Activated CD4-positive, alpha-beta T cell treated with anti-CD3 and anti-CD28 coated beads for 48 hours (primary cell): ENCODE measurements at places on chromosomes 6 and 20.

- no peak for DNase-seq
Observed at GRCh38 chr20:63015147-63015661, 8.4 kb upstream of the BHLHE23 start.

- DNase-seq, result no peak
Observed at GRCh38 chr6:69868252-69868804, 2.0 kb downstream of the COL19A1 start.

GRCh38 chr20:64151633-64152530 lies 12.4 kb upstream of the MYT1 start:
- no peak for DNase-seq

GRCh38 chr6:15322781-15323536 lies 77.1 kb downstream of the JARID2 start:
- no peak for DNase-seq

DNA sequence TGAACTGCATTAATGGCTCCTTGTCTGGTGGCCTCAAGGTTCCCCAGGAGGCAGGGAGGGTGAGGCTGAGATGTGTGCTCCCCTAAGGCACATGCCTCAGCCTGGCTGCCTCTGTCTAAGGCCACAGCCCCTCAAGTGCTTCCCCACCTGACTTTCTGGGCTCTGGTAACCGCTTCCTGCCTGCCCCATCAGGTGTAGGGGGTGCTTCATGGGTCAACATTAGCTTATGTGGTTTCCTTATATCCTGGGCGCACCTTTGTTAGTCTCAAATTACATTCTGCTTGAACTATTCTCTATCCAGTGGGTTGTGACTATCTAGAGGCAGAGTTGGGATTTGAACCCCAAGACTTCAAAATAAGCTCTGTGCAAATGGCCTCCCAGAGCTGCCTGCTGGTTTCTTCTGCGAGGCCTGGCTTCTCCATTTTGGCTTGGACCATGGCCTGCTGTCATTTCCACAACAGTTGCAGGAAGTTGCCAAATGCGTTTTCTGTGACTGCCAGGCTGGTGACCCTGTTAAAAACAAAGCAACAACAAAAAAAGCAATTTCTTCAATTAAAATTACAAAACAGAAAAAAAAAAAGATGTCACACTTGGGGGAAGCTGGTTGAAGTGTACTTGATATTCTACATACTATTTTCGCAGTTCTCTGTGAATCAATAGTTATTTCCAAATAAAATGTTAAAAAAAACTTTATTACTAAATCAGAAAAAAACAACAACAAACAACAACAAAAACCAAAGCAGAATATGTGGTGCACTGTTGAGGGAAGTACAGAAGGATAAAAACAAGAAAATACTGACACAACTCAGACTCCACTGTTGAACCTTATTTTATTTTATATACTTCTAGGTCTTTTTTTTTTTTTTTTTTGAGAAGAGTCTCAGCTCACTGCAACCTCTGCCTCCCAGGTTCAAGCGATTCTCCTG lies 20.0 kb upstream of the ZNFX1 start:
- DNase-seq, result no peak

DNA sequence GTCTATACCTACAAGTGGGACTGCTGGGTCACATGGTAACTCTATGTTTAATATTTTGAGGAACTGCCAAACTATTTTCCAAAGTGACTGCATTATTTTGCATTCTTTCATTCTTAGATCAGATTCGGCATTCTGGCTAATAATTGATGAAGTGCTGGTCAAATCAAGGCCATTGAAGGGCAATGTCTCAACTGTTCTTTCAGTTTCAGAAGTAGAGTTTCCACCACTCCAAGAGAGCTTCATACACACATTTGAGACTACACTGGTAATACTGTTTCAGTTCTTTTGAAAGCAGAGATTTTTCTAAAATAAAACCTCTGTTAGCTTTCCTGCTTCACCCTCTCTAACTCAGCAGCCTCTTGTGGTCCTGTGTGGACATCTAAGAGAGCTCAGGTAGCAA lies 154.5 kb downstream of the CFAP61 start:
- DNase-seq, result no peak

DNA sequence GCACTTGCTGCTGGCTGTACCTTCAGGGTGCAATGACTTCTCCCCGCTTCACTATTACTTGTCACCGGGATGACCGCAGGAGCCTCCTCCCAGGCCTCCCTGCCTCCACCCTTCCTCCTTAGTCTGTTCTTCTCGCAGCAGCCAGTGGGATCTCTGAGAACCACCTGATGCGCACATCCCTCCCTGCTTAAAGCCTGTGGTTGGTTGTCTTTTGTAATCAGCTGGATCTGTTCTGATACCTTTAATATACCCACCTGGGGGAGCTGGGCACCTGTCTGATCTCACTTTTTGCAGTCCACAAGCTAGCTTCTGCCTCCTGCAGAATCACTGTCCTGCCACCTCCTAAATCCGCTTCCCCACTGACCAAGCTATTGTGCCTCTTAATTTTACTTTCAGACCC lies 34.6 kb downstream of the TOX2 start:
- DNase-seq, result no peak

- DNase-seq, result no peak
Observed at GRCh38 chr20:58048096-58048702, 180.3 kb downstream of the ANKRD60 start.
